Activated CD4-positive, alpha-beta T cell treated with anti-CD3 and anti-CD28 coated beads for 36 hours (primary cell): ENCODE measurements at places on chromosomes 13 and 19. TPM values are rescaled to one million over a fixed set of nuclear protein-coding genes. Genes with fewer than 3 reads are reported as not detected.
A peak's percentile ranks its signal among the peaks of the same experiment; 100 is the strongest.

DNA sequence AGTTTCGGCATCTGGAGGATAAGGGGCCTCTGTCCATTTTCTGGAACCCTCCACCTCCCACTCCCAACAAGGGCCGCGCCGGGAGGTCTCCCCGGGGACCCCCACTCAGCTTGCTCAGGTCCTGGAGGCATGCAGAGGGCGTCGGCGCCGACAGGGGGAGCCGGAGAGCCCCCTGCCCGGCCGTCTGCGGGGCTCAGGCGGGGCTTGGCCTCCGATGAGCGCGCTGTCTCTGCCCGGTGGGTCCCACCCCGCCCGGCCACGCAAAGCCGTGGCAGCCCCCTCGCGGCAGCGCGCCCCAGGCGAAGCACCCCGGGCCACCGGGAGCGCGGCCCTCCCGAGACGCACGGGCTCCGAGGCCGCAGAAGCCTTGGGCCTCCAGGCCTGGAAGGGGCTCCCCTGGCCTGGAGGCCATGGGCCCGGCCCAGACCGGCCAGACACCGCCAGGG lies 149.7 kb upstream of the ZNF536 start:
- H3K36me3 ChIP-seq = no peaks in the 10 kb centered on the region
- no peak overlapping the region for H3K4me3 ChIP-seq
- peak; percentile 53 for DNase-seq
- H3K4me1 ChIP-seq = peaks cover 20% of the 10 kb centered on the region

- H3K27ac ChIP-seq = no peak overlapping the region
- H3K36me3 ChIP-seq = no peaks in the 10 kb centered on the region
- no peaks in the 10 kb centered on the region for H3K27me3 ChIP-seq
- no peaks in the 10 kb centered on the region for H3K4me1 ChIP-seq
- H3K4me3 ChIP-seq = no peak overlapping the region
Observed at GRCh38 chr13:59686798-59687394, 476.8 kb downstream of the DIAPH3 start.

DNA sequence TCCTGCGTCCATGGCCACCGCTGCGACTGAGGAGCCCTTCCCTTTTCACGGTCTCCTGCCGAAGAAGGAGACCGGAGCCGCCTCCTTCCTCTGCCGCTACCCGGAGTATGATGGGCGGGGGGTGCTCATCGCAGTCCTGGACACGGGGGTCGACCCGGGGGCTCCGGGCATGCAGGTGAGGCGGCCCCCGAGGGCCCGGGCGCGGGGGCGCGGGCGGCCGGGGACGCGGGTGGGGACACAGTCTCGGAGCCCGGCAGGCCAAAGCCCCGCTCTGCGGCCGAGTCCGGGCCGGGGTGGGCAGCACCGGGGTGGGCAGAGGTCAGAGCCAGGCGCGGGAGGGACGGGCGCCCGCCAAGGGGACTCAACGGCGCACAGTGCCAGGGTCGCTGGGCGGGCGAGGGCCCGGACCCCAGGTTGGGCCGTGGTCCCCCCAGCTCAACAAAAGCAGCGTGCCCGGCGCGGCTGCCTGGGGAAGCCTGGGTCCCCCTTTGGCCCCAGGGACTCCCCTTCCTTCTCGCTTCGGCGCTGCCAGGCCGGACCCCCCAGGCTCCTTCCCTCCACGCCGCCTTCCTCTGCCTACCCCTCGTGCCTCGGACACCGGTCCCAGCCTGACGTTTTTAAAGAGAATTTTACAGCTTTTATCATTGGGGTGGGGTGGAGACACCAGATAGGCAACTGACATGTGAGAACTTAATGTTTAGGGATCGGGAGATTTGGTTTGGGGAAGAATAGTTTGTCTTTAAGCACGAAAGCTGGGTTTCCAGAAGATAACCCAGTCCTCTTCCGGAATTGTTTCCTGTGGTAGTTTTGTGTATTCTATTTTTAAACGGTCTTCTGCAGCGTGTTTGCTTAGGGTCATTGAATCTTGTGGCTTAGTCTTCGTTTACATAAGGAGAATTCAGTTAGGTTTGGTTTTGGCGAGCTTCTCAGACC lies 509 bp downstream of the TPP2 start:
- peak; percentile 43 for DNase-seq
- peaks cover 59% of the 10 kb centered on the region for H3K4me1 ChIP-seq
- H3K36me3 ChIP-seq = peaks cover 25% of the 10 kb centered on the region

DNA sequence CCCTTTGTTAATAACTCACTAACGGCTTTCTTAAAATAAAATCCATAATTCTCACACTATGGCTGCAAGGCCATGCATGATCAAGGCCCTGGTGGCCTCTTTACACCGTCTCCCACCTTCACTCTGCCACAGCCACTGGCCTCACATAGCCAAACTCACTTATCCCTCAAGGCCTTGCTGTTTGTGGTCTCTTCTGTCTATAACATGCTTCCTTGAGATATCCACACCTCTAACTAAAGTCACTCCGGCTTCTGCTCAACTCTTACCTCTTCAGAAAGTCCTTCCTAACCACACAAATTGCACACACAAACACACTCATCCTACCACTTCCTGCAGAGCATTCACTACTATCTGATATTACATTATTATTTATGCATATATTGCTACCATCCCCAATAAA lies 262.5 kb downstream of the DIAPH3 start:
- no peak overlapping the region for H3K27ac ChIP-seq
- no peaks in the 10 kb centered on the region for H3K36me3 ChIP-seq
- H3K4me1 ChIP-seq = peaks cover 4% of the 10 kb centered on the region
- DNase-seq = no peak

DNA sequence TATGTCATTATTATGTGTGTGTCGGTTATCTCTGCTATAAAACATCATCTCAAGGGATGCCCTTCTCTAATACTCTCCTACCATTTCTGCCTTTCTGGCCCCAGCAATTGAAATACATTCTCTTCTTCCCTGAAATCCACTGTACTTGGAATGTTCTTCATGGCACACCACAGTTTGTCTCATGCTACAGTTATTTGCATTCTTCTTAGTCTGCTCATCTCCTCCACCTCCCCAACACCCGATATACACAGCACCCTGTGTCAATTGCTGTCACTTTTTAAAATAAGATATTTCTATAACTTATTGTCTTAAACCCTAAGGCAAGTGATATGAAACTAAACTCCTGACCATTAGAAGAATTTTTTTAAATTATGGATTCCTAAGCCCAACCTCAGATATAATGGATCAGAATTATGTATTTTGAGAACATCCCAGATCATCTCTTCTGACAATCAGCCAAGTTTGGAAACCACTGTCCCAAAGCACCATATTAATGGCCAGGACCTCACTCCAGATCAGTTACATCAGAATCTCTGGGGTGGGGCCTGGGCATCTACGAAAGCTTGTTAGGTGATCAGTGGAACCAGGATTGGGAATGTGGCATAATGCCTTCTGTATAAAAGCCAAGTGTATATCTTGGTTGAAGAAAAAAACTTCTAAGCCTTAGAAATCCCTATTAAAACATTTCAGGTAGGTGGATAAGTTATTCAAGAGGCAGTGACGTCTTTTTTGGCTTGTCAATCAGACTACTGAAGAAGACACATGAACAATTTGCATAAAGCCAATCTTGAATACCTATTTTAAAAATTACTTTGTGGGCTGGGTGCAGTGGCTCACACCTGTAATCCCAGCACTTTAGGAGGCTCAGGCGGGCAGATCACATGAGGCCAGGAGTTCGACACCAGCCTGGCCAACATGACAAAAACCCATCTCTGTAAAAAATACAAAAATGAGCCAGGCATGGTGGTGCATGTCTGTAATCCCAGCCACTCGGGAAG lies 30.0 kb upstream of the KBTBD7 start:
- H3K27me3 ChIP-seq = no peaks in the 10 kb centered on the region
- no peak overlapping the region for H3K4me3 ChIP-seq
- no peak overlapping the region for H3K27ac ChIP-seq

The HAUS5 gene
- total RNA-seq = 39.7 TPM

The ASF1B gene
- 70.4 TPM for total RNA-seq

The ZNF14 gene
- total RNA-seq = 9.2 TPM

The DIAPH3 gene
- 28.5 TPM for total RNA-seq

The TSHZ3 gene
- total RNA-seq = 0.85 TPM
